RPMI8226 (cell line): ENCODE measurements at places on chromosomes 12 and 14.

DNA sequence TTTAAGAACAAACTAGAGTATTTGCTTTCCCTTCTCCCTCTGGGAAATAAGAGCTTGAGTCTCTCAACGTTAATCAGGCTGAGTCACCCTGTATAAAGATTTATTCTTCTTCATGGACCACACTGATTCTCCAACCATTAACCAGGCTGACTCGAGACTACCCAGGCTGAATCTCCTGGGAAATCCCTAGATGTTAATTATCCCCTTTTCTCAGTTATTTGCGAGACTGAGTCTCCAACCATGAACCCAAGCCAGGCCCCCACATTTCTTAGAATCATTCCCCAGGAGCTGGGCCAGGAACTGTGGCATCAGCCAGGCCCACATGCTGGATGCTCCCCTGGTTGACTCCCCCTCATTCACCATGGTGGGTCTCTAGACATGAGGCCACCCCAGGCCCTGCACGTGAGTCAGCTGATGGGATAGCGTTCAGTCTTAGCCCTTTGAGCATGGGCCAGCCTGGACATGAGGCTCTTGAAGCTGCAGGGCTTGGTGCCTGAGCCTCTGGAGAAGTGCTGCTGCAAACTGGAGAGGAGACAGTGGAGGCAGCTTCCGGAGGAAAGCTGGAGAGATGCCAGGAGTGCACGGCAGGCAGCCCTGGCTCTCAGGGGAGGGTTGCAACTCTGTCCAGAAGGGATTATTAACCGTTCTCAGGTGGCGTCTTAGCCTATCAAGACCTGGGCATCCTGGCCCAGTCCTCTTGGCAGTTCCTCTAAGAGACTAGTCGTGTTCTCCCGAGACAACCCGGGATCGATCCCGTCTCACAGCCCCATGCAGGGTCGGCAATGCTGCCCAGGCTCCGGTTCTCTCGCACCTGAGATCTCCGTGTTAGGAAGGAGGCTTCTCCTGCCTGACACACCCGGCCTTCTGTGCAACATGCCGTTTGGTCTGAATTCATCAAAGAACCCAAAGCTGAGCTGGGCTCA is 296.6 kb downstream of the ADGRD1 start:
- DNase-seq: peak; percentile 15

DNA sequence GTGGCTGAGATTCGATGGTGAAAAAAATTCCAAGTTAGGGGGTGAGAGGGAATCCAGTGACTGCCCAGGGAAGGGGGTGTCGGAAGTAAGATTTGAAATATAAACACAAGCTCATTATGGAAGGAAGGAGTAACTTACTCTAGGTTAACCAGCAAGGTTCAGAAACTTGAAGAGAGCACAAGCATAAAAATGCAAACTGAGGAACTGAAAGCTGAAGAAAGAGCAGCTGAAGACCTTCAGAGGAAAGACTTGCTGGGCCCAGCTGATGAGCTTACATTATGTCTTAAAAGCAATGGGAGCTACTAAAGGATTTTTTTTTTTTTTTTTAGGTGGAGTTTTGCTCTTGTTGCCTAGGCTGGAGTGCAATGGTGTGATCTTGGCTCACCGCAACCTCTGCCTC is 189.7 kb upstream of the GRIN2B start:
- DNase-seq: peak; percentile 13

- no peak for DNase-seq
These were observed 25.4 kb upstream of the PWP1 start for GRCh38 chr12:107660235-107660634.

DNA sequence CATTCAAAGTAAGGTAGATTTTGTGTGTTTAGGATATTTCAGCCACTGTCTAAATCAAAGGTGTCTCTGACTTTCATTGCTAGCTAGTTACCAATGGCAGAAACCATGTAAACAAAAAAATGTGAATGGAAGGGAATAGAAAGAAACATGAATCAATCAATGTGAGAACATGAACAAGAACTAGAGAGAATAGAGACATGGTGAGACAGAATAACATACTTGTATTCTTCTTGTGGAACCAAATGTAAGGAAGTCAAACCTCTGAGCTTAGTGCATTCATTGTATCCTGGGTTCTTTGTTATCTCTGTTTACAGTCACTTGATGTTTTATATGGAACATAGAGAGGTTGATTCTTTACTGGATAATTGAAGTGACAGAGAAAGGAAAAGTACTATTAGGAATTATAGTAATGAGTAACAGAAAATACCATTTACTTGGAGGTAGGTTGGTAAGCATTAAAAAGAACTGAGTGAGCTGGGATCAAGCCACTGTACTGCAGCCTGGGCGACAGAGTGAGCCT is 2.6 kb upstream of the WNK1 start:
- no peak for DNase-seq

GRCh38 chr12:86838711-86839110 is 582.5 kb upstream of the MGAT4C start:
- no peak for DNase-seq

DNA sequence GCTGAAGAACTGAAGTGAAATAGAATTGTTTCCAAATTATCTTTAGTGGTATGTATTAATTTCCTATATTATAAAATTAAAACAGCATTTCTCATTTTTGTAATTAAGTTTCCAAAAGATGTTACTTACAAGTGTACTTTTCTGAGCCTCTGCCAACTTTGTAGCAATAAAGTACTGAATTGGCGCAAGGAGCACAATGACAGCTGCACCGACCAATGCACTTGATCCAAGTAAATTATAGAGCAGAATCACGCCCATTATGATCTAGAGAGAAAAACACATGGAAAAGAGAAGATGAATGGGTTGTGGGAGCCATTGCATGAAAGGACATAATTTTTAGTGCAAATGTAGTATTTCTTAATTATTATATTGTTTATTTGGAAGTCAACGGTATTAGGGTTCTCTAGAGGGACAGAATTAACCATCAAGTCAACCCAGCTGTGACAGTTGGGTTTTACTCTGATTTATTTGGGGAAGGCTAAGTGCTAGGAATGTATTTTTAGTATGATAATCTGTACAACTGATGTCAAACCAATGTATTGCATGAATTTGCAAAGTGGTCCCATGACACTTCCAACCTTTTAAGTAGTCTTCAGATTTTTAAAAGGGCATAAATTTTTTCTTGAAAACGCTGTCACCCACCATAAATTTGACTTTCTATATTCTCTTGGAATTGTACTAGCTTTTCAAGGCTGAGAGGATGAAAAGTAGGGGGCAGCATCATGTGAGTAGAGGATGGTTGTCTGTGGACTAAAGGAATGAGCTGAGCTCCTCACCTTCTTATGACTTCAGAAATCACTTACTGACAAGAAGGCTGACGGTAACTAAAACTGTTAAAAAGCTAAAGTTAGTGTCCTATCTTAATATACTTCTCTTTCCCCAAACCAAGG is 33.0 kb downstream of the ABCC9 start:
- no peak for DNase-seq

- no peak for DNase-seq
These were observed 24.3 kb downstream of the CEP170B start for GRCh38 chr14:104889375-104889757.

DNA sequence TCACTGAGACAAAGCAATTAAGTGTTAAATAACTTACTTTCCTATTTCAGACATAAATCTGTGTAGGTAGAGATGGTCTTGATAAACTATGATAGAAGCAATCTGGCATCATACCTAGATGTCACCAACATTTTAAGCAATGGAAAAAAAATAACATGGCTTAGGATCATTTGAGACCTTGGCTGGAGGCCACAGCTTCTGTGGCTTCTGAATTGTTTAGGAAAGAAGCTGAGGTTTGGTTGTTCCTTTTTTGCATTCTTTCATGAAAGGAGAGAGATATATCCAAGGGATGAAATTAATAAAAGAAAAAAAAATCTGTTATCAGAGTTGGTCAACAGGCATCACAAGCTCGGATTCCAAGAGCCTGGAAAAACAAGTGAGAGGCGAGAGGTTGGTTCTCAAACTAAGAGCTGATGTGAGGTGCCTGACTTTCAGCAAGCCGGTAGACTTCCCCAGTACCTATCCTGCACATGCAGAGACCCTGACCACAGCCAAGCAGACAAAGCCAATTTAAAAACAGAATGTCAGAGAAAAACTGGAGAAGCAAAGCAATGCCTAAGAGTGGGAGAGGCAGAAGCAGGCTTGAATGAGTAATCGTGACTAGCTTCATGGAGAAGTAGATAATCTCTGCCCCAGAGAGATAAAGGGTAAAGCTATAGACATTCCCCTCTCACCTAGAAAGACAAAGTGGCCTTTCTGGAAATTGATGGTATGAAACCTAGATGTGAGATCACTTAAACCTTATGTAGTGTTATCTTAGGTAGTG is 43.4 kb upstream of the ST8SIA1 start:
- DNase-seq: no peak

DNA sequence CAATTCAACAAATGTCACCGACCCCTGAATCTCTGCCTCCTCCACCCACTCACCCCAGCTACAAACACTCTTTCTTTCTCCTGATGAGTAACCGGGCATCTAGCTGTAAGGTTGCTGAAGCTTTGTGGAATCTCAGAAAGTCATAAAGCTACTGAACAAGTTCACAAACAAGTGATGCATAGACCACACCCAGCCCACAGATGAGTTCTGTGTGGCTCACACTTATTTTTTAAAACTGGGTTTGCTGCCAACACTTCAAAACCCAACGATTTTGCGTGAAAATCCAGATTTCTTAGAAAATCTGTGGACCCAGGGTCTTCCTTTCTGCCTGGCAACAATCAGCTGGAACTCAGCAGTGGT is 96.1 kb downstream of the APAF1 start:
- DNase-seq: no peak

DNA sequence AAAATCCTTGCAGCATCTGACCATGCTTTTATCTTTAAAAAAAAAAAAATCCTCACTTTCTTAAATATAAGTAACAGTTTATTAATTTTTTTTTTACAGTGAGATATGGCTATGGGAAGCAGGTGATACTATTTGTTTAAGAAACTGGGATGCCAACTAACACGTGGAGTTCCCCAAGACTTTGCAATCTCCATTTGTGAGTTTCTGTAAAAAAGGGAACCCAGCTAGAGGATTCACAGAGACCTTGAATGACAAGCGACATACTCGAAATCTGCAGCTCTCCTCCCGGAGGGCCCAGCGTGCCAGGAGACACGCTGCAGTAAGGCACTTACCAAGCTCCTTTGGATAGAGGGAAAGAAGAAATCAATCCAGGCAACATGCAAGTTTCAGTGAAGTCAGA is 30.1 kb downstream of the SLC15A4 start:
- no peak for DNase-seq

DNA sequence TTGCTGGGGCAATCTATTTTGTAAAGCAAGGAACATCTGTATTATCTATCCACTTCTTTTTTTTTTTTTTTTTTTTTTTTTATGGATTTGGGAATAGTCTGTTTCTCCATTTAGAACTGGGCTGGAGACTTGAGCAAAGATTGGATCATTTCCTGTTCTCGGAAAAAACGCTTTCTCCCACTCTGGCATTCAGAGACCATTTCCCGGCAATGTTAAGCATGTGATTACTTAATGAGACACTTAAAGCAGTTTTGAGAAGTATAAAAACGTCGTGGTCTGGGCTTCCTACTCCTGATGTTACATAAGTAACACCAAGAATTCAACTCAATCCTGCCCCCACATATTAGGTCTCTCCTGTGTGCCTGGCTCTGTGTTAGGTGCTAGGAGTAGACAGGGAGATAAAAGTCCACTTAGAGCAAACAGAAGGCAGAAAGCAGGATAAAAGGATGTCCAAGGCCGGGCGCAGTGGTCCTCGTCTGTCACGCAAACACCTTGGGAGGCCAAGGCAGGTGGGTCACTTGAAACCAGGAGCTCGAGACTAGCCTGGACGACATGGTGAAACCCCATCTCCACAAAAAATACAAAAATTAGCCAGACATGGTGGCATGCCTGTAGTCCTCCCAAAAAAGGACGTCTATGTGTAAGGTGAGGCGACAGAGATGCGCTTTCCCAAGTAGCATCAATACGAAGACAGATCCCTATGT is 152.1 kb upstream of the GSC start:
- DNase-seq: no peak

GRCh38 chr14:68734231-68734732 is 58.6 kb downstream of the ZFP36L1 start:
- no peak for DNase-seq

DNA sequence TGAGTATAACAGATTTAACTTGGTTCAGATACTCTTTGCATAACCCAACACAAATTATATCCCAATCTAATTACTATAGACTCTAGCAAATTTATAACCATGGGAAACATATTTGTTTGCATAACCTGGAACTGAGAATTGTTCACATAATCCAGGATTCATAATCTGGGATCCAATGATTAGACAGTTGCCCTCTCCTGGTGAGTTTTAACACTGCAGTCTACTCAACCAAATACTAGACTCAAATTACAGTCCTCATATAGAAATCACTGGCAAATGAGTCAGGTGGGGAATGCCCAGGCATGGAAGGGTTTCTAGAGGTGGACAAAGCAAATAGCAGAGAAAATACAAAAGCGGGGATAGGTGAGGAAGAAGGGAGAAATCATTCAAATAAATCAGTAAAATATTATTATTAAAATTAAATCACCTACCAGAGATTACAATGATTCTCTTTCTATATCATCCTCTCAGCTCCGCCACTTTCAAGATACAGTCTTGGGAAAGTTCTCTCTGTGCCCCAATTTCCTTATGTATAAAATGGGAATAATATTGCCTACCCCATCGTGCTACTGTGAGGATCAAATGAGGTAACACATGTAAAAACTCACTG is 9.4 kb downstream of the GCH1 start:
- peak; percentile 22 for DNase-seq

GRCh38 chr12:53997204-53998109 is 2.5 kb upstream of the HOXC9 start:
- no peak for DNase-seq

DNA sequence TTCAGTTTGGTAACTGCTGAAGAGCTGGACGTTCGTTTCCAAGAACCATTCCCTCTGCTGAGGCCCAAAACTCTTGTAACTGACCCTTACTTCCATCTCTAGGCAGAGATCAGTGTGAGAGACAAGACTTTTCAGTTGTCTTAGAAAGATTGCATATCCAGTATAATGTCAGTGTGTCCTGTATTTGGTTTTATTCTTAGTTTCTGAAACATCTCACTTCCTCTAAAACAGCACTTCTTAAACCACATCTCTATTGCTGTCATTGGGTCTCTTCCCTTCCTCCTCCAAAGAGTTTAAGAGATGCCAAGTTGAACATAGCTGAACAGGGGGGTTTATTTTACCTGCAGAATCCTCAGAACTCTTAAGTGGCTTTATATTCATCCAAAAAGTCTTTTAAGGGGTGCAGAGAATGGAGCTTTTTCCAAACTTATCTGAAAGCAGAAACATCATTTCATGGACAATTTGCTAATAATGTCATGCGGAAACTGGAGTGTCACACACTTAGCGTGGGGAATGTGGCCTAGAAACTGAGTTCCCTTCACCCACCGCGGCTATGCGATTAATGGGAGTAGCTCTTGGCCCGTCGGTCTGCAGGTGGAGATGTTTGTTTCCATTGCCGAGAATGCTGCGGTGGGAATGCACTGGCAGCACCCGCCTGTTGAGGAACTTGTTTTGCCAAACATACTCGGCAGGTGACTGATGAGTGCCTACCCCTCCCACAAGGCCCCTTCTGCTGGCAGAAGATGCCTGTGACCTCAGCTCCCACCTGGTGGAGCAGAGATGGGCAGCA is 148.2 kb downstream of the ADGRD1 start:
- peak; percentile 33 for DNase-seq
